ENCODE measurements at places on chromosomes 4 and X.

DNA sequence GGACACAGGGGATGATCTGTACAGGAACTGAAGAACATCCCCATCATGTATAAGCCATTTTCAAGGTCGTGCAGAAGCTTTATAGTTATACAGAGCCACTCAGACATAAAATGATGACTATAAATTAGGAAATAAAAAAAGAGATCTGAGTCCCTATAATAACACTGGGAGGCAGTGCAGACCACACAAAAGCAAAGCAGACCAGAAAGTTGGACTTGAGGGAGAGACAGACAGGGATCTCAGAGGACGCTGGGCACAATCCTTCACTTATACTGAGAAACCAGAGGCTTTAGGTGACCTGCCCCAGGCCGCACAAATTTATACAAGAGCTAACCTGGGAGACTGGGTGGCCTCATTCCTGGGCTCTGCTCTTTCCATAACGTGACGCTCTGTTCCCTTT lies 70.5 kb downstream of the HADH start:
- DNase-seq, result peak; percentile 50

- no peak for DNase-seq
Observed at GRCh38 chrX:147174591-147174990, 360.0 kb upstream of the CXorf51A start.

DNA sequence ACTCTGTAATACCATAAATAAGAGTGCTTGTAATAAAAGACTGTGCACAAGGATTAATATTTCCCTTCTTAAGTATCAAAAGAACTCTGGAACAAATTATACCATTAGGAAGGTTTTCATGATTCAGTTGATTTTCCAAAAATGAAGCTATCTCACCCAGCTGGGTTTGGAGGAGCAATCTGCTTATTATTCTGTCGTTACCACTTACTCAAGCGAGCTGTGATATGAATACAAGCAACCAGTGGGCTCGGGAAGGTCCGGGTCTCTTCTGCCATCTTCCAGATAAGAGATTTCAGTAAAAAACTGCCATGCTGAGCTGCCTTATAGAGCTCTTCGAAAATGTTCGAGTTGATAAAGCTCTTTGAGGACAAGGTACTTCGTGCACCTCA lies 15.3 kb downstream of the SMIM20 start:
- no peak for DNase-seq

GRCh38 chr4:64417974-64418373 lies 8.7 kb upstream of the TECRL start:
- DNase-seq, result peak; percentile 2

GRCh38 chr4:108160741-108161352 lies 7.9 kb downstream of the LEF1 start:
- DNase-seq, result no peak

DNA sequence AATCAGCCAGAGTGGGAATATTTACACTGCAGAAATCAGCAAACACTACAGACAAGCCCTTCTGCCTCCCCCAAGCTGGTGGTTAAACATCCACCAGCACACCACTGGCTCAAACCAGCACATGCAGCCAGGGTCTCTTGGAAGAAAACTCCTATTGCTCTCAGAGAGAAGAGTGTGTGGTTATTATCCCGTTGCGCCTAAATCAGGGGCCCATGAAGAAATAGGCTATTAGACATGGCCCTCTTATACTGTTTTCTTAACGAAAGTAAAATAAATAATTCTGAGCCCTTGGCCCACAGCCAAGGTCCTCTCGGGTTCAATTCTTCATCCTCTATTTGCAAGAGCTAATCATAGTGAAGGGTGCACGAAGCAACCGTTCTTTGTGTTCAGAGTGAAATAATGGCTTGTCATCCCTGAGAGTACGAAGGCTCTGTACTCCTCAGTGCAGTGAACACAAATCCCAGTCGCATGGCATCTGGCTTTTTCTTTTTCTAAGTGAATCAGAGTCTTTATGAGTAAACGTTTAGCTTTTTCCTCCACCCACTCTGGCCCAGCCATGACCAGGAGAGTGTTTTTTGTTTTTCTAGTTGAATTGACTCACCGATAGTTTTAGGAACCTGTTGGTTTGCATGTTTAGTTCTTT lies 33.4 kb upstream of the RBM47 start:
- DNase-seq, result peak; percentile 57

GRCh38 chr4:7810783-7811535 lies 128.7 kb downstream of the AFAP1 start:
- DNase-seq, result no peak

DNA sequence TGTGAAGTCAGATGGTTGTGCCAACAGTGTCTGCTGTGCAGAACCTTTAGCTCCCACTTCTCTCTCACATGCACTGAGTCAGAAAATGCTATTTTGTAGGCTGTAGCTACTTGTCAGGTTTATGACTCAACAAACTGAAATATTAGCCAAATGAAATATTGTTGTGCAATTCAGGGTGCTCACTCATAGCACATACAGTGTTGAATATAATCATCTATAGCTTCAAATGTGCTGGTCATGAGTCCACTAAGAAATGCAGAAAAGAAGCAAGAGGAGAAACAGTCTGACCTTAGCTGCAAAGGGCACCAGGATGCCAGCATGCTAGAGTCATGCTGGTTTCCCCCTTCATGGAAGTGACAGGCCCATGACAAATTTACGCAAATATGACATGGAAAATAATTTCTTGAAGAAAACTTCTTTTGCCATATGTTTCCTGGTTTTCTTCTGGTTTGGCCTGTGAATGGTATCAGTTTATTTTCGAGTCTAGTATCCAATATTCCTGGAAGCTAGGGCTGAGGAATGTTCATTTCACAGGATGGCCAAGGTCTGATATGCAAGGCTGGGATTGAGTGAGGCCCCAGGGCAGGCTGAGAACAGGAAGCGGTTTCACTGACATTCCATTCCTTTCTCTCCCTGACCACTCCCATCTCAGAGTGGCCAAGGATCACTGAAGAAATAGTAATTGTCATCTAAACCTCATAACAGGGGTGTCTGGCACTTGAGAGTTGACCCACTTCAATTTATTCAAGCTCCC lies 10.3 kb upstream of the CXCL2 start:
- DNase-seq, result peak; percentile 97

- no peak for DNase-seq
Observed at GRCh38 chrX:11960031-11960430, 178.2 kb upstream of the FRMPD4 start.

DNA sequence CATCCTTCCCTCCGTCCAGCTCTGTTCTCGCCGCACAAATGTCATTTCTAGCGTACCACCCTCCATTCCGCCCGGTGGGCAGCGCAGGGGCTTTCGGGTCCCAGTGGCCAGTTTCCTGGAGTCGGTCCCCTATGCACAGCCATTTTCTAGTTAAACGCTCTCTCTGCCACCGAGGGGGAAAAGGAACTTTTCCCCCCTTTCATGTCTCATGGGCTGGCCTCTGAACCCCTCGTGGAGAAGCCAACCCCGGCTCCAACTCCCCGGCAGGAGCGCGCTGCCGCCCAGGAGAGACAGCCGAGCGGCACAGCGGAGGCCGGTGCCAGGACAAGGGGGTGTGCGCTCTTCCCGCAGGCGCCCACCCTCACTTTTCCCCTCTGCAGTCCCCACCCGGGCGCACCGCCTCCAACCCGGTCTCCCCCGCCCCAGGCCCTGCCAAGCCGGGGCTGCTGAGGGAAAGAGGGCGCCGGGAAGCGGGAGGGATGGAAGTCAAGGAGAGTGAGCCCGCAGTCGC lies 662 bp downstream of the APBB2 start:
- DNase-seq, result no peak

GRCh38 chr4:56844802-56845580 lies 23.5 kb upstream of the SPINK2 start:
- DNase-seq, result no peak

DNA sequence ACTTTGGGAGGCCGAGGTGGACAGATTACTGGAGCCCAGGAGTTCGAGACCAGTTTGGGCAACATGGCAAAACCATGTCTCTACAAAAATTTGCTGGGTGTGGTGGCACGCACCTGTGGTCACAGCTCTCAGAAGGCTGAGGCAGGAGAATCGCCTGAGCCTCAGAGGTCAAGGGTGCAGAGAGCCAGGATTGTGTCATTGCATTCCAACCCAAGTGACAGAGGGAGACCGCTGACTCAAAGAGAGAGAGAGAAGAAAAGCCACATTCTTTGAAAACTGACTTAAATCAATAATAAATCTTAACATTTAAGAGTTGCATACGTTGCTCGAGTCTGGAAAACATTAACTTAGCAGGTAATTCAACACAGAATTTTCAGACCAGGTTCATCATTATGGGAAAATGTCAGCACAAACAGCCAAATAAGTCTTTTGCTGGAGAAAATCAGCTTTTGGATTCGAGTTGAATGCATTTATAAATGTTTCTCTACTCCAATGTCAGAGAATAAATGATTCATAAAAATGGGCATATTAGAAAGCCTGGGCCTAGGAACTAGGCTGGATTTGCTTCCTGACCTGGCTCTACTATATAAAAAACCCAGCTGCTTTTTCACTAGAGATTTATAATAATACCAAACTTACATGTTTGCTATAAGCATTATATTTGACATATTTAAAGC lies 68.3 kb upstream of the RBPJ start:
- DNase-seq, result peak; percentile 20

DNA sequence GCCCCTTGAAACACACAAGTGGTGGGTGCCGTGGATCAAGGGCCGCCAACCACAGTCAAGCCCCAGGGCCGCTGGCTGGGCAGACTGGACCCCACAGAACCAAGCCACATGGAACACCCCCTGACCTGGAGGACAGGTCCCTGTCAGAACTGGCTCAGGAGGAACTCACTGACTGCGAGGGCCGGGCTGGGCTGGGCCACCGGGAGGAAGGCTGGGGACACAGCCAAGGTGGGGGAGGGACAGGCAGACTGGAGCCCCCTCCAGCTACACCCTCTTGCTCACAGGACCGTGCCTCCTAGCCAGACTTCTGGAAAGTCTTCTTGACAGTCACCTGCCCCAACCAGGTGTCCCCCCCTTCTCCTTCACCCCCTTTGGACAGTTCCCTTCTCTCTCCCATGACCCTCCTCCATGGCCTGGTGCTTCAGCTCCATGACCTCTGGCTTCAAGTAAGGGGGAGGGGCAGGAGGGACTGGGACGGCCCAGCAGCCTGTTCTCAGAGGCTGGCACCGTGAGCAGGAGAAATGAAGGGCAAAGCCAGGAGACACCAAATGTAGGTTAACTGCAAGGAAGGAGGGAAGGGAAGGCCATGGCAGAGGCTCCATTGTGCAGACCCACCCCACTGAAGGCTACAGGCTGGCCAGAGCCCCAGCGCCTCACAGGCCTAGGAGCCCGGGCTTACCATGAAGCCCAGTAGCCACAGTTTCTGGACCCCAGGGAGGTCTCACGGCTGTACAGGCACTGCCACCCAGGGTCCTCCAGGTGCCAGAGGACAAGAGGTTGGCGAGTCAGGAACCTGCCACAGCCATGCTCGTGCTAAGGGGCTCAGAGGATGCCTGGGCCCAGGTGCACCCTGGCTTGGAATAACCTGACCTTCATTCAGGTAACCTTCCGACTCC lies 22.6 kb upstream of the DUSP9 start:
- DNase-seq, result no peak

DNA sequence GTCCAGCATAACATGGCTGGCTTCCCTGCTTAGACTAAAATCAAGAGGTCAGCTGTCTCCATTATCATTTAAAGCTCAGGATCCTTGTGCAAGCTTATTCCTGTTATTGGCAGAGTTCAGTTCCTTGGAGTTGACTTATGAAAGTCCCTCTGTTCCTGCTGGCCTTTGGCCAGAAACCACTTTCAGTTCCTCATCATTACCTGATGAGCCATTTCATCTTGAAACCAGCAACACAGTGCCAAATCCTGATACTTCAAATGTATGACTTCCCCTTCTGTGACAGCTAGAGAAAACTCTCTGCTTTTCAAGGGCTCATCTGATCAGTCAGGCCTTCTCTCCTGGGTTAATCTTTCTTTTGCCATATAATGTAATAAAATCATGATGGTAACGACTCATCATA lies 110.6 kb upstream of the FSTL5 start:
- DNase-seq, result no peak
